ENCODE measurements at places on chromosomes 5 and 9.
A peak's percentile ranks its signal among the peaks of the same experiment; 100 is the strongest.

DNA sequence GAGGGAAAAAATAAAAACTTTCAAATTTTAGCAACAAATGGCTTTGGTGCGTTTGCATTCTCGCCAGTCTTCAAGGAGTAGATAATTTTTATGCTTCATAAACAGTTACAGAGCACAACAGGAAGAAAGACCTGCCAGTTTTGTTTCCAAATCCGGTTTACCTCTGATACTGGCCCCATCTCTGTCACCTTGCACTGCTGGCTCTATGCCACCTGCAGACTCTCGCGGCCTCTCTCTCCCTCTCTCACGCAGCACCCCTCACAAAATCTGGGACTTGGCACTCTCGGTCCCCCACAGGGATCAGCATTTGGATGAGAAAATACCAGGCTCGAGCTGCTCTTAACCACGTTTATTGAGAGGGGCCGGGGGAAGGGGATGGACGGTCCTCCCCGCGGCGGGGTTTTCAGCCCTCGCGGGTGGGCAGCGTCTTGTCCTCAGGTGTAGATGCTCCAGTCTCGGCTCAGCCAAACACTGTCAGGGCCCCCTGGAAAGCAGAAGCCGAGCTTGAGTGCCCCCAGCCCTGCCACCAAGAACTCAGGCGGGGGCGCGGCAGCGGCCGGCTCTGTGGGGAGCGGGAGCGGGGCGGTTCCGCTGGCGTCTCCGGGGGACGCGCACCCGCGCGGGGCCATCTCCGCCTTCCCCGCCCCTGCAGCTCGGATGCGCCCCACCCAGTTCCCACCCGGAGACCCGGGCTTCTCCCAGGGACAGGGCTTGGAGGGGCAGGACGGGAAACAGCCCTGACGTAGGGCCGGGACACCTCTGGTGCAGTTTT, 1.3 kb downstream of the SCGB3A1 start:
- no peak for DNase-seq

DNA sequence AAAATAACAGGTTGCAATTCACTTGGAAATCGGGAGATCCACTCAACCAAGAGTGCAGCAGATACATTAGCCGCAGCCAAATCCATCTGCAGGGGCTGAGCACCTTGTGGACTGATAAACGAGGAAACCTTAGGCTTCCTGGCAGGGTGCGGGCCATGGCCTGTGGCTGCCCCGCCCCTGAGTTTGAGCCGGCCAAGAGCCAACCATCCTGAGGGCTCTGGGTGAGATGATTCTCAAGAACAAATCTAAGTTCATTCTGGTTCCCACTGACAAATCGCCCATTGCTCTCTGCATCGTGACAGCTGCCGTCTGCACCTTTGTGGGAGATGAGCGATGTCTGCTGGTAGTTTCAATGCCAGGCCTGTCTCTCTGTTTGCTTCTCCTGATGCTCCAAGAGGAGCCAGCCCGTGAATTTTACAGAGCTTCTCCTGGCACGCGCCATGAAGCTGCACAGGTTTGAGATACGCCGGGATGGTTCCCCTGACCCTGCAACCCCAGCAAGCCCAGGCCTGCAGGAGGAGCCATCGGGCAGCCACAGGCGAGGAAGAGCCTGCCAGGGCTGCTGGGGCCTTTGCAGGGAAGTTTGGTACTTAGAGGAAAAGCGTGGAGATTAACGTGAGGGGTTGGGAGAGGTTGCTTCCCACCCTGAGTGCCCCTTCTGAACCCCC, 154.0 kb downstream of the OLFM1 start:
- DNase-seq: peak; percentile 33

DNA sequence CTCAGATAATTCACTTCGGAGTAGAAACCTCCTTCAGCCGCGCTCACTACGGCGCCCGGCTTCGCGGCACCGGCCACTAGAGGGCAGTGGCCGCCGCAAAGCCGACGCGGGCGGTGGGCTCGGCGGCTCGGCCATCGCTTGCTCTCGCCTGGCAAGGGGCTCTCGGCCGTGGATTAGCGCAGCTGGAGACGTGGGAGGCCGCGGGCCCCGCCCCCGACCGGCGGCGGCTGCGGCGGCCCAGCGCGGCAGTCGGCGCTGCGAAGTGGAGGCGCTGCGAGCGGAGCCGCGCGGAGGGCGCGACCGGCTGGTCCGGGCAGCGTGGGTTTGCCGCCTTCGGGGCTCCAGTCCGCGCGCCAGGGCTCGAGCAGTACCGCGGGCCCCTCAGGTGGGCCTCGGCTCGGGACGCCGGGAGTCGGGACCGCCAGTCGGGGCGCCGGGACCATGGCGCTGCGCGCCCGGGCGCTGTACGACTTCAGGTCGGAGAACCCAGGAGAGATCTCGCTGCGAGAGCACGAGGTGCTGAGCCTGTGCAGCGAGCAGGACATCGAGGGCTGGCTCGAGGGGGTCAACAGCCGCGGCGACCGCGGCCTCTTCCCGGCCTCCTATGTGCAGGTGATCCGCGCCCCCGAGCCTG, at the start of gene SNX18:
SNX18 (plus strand) TSS at position 248 of the 634 bp plus-strand sequence; CDS start at position 442, 194 bp downstream.
- DNase-seq: peak; percentile 95

DNA sequence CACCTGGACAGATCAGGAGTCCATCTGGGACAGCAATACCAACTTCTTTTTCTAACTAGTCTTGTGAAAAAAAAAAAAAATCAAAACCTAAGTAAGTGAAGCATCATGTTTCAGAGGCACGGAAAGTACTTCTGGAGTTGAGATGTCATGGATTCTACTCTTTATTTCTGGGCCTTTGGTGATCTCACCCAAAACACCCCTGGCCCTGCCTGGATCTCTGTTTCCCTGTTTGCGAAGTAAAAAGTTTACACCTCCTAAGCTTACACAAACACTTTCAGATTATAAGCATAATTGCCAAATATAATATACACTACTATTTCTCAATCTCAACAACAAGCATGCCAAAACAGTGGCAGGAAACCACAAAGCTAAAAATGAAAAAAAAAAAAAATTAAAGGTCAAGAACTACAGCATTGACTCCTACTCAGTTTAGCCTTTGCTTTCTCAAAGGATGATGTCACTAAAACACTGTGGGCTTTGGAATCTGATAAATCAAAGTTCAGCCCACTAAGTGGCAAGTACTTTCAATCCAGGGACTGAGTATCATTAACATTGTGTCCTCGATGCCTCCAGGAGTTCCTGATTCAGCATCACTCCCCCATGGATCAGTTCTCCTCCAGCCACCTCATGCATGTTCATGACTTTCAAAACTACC, 291.9 kb downstream of the NFIB start:
- no peak for DNase-seq

DNA sequence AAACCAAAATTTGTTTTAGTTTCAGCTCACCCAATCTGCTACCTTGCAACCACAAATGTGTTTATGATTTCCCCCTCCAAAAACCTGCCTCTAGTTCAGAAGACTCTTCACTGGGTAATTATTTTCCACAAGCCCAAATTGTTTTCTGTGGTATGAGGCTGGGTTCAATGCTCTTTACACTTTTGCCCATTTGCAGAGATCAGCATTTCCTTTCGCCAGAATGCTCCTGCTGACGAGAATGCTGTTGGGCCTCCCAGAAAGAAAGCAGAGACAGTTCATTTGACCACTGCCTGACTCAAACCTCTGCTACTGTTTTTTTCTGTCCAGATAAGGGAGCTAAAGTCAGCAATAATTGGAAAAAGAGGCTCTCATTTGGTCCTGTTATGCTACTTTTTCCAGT, 427.3 kb downstream of the PDE4D start:
- DNase-seq: no peak

DNA sequence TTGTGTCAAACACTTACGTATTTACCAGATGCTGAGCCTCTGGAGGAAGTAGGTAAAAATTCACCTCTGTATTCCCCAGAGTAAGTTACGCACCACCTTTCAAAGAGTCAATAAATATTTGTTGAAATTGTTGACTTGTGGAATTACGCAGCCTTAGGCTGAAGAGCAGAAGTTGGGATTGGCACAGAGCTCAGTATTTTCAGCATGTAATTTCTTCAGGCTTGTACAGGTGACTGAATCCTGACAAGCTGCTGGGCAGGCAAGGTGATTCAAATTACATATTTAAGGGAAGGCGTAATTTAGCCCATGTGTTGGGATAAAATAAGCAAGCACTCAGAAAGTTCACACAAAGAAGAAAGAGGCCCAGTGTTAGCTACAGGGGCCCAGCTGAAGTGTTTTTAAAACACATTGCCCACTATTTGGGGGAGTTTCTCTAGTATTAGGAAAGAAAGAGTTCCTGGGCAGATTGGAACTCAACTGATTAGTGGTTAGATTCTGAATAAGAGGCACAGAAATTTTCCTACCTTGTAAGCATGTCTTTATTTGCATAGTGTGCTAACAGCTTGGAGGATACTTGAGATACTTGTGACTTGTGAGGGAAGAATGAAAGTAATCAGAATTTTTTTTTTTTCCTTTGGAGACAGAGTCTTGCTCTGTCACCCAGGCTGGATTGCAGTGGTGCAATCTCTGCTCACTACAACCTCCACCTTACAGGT, 165.3 kb upstream of the FBXL7 start:
- DNase-seq: no peak

DNA sequence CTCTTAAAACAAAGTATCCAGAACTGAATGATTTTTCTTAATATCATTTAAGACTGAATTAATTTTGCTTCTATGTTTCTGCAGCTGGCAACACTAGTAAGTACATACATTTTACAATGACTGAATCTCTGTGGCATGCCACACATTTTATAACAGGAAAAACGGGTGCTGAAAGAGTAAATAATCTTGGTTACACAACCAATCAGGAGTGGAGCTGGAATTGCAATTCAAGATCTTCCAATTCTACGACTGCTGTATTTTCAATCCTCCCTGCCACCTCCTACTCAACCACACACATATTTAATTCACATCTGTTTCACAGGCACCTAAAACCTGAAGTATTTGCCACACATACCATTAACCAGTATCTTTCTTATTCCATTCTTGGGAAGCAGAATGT, 52.7 kb upstream of the NR5A1 start:
- DNase-seq: no peak

GRCh38 chr5:21810737-21811316, 1042.3 kb downstream of the CDH12 start:
- DNase-seq: no peak

DNA sequence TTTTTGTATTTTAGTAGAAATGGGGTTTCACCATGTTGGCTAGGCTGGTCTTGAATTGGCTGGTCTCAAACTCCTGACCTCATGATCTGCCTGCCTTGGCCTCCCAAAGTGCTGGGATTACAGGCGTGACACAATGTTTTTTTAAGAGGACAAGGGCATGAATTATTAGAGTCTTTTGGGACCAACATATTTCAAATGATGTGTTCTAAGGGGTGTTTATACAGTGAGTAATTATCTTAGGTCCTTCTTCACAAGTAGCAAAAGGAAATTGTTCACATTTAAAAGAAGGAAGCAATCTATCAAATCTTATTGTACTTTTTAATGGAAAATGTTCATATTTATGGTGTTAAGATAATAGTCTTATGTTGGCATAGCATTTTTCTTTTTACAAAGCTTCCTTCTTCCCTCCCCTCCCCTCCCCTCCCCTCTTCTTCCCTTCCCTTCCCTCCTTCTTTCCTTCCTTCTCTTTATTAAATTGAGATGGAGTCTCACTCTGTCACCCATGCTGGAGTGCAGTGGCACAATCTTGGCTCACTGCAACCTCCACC, 6.7 kb downstream of the GNG10 start:
- DNase-seq: no peak

DNA sequence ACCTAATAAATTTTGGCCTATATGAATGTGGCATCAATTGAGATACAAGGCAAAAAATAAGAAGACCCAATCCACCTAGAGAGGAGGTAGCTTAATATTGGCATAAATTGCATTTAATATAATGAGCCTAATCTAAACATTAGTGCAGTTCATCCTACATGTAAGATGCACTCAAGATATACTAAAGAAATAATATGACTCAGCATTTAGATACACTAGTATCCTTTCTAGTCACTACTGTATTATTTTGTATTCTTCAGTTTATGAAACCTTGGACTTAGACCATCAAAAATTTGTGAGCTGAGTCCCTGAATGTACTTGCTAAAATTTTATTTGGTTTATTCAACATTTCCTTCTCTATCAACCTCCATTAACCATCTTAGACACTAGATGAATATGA, 104.7 kb downstream of the RAB3C start:
- DNase-seq: no peak

- no peak for DNase-seq
These were observed 31.2 kb upstream of the CXCL14 start for GRCh38 chr5:135609981-135610380.

- no peak for DNase-seq
These were observed 41.1 kb downstream of the FGF1 start for GRCh38 chr5:142644640-142645361.

GRCh38 chr5:149682532-149683075, 47.5 kb upstream of the PPARGC1B start:
- DNase-seq: no peak

GRCh38 chr9:132383462-132383883, 23.2 kb downstream of the TTF1 start:
- DNase-seq: no peak

GRCh38 chr5:173730632-173731298, 114.3 kb upstream of the BOD1 start:
- no peak for DNase-seq

- DNase-seq: no peak
These were observed 19.1 kb downstream of the FGD3 start for GRCh38 chr9:92966518-92966800.

DNA sequence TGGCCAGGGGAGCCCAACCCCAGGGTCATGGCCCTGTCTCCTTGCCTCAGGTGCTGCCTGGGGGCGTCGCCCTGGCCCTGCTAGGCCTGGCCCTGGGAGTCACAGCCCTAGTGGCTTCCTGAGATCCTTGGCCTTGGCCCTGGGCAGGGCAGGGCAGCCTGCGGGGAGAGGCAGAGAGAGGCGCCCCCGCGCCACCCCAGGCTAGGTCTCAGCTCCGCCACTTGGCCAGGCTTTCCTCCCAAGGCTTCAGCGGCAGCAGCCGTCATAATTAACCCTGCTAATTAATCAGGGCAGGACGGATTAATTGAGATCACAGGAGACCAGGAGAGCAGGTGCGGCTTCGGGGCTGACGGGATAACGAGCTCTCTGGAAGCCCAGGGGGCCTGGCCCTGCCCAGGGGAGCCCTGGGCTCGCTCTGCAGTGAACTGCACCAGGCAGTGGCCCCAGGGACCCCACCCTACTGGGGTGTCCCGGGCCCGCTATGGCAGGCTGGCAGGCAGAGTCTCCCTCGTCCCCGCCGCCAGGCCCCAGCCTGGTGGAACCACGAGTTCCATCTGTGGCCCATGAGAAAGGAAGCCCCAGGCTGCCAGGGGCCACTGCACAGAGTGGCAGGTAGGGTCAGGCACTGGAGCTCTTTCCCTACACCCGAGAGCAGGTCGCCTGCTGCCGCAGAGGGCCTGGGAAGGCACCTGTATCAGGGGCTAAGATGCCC, 269.6 kb downstream of the PBX3 start:
- no peak for DNase-seq

DNA sequence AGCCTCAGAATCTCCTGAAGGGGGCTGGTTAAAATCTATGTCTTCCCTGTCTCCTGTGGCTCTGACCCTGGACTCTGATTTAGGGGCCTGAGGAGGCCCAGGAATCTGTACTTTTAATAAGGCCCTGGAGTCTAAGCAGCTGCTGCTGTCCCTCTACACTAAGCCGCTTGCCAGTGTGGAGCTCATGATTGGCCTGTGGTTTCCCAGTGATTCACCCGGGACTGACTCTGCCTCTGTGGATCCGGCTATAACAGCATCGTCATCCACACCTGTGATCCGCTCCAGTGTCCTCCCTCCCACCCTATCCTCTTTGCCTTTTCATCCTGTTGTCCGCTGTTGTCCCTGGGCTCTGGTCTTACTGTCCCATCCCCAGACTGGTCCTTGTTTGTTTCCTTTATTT, 3.7 kb downstream of the SLC31A2 start:
- DNase-seq: no peak
